Effector memory CD8-positive, alpha-beta T cell (primary cell): ENCODE measurements at places on chromosomes 3 and 15.

GRCh38 chr3:126706631-126707030, 2.6 kb downstream of the CHCHD6 start:
- no peak for DNase-seq

- DNase-seq: no peak
Observed at GRCh38 chr15:75138016-75138999, 63.4 kb upstream of the C15orf39 start.

DNA sequence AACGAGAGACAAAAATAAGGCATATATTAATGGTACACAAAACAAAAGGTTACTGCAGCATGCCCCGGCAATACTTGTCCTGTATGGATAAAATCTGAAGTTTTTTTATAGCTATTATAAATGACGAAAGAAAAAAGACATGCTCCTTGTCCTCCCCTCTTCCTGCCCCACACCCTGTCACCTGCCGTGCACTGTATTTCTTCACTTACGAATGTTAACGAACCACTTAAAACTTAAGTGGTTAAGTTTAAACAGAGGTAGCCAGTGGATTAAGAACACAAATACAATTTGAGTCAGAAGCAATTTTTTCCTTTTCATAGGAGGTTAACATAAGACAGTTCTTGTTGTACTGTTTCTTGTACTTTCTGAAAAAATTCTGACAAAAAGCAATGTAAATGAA, 799.1 kb upstream of the NECTIN3 start:
- no peak for DNase-seq

- no peak for DNase-seq
Observed at GRCh38 chr15:24678485-24678884, 2.9 kb downstream of the NPAP1 start.

DNA sequence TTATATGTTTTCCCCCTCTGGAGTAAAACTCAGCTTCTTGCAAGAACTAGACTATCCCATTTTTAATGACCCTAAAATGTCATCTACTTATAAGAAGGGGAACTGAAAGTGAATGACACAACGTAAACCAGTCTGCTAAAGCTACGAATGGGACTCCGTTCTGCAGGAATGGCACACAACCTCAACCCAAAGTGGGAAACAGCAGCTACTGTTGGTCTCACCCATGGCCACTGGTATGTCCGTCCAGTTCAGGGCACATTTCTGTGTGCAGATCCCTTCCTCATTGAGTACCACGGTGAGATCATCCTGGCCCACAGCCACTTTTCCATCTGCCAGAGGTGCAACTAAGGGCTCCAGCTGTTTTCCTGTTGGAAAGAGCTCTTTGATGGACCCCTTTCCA, 23.8 kb downstream of the VPS39 start:
- no peak for DNase-seq

- DNase-seq: no peak
Observed at GRCh38 chr15:77030048-77030927, 35.4 kb downstream of the PSTPIP1 start.

DNA sequence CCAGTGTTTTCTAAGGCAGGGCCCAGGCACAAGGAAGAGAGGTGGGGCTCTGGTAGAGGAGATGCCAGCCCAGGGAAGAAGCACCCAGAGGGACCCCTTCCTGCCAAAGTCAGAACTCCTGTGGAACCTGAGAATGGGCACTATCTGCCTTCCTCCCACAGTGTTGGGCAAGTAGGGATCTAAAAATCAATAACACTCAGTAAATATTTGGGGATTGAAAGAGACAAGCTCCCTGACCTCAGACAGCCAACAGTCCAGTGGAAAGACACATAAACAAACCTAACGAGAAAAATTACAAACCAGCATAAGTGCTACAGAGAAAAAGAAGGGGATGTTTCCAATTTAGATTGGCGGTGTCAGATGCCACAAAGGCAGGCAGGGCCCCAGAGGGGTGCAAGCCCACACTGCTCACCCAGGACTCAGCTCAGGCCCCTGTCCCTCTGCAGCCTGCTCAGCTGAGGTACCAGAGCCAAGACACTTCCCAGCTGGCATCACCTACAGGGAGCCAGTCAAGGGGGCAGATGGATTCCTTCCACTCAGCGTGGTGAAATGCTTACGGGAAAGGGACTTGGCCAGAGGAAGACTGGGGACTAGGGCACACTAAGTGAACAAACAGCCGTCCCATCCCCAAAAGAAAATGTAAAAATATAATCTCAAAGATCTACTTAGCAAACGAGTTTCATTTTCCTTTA, 15.9 kb downstream of the ADCY5 start:
- no peak for DNase-seq

GRCh38 chr3:111701292-111701906, 106.3 kb upstream of the ZBED2 start:
- DNase-seq: no peak

GRCh38 chr3:55077726-55078125, 149.9 kb upstream of the LRTM1 start:
- no peak for DNase-seq

DNA sequence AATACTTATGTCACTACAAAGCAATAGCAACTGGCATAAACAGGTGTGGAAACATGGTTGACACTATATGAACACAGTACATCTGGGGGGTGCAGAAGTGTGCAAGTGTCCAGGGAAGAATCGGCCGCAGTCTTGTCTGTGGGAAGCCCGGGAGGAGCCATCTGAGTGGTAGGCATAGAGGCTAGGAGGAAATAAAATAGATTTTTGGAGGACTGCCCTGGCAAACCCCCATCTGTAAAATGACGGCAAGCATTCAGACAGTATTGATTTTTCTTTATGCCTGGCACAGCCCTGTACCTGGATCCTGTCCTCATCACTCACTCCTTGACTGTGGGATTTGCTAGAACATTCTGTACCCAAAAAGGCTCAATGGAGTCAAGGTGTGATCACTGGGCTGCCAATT, 31.3 kb downstream of the THSD4 start:
- DNase-seq: no peak

DNA sequence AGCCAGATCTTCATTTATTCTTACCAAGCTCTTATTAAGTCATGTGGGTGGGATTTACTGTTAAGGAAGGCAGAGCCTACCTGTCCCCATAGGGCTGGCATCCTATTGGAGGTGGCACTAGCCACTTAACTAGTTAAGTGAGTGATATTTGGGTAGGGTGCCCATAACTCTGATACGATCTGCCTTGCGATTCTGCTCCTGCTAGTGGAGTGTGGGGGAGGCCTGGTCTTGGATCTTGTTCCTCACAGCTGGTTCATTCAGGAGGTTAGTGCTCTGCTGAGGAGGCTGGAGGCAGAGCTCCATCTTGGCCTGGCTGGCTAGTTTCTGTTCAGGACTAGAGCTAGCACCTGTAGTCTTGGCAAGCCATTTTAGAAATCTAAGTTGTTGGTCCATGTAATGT, 9.3 kb downstream of the BAHD1 start:
- DNase-seq: no peak

DNA sequence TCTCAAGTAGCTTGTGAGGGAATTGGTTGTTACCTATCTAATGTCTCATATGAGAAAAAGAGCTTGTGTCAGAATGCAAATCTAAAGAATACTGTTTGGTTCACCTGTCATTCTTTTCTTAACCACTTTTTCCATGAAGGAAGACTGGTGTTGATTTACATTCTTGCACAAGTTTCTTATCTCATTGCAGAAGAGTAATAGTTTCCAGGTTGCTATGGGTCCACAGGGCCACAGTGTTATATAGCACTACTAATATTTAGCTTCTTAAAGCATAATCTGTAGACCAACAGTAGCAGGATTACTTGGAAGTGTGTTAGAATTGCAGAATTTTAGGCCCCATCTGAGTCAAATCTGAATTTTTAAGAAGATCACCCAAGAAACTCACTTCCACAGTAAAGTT, 697.5 kb downstream of the GBE1 start:
- DNase-seq: no peak

DNA sequence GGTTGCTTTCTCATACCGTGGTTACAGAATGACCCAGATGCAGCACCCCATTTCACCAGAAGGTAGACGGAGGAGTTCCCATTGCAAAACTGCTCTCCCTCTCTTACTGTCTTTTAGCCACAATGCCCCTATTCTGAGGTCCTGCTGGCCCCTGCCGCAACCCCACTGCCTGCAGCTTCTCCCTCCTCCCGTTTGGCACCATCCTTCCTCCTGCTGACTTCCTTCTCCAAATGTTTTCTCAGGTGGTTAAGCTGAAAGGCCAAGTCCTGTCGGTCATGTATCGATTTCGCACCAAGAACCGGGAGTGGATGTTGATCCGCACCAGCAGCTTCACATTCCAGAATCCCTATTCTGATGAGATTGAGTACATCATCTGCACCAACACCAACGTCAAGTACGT, 132.3 kb upstream of the ABHD17C start:
- no peak for DNase-seq

- no peak for DNase-seq
Observed at GRCh38 chr15:75468913-75469598, 17.6 kb upstream of the SIN3A start.

DNA sequence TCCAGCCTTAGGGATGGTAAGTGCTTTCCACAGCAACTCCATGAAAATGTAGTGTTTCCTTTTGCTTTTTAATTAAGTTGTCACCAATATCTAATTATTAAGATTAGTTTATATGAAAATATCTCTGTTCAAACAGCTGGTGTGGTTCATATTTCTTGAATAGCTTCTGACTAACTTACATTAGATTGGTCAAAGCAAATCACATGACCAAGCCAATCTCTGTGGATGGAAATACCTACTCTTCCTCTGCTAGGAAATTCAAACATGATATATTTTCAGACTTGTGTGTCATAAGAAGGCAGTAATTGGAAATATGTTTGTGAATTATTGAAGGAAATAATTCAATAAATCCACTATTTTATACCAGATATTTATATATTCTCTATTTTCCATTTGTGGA, 54.6 kb upstream of the CADM2 start:
- DNase-seq: no peak

- DNase-seq: no peak
Observed at GRCh38 chr15:31302778-31303725, 23.6 kb upstream of the KLF13 start.

DNA sequence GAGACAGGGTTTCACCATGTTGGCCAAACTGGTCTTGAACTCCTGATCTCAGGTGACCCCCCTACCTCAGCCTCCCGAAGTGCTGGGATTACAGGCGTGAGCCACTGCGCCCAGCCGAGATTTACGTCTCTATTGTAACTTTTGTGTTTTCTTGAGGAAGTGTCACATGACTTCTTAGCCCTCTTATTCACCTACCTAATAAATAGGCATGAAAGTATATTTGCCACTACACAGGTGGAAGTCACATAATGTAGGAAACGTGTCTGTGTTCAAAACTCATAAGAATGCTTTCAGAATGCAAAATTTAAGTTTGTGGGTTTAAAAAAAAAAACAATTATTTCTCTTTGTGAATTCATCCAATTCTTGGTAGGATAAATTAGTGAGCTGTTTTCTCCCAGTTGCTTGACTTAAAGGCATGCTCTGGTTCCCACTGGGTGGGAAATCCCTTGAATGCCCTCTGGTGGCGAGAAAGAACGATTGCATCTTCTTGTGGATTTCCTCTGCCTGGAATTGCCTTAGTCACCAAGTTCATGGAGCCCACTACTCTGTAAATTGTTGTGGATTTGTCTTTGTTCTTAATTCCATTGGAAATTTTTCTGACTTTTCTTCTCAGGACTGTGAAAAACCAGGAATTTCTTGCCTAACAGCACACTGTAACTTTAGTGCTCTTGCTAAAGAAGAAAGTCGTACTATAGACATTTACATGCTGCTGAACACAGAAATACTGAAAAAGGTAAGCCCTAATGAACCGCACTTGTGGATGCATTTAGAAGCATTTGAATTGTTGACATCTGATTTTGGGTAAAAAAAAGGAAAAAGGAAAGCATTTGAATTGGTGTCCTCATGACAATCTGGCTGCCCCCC, 82.2 kb upstream of the CTDSPL start:
- DNase-seq: no peak

DNA sequence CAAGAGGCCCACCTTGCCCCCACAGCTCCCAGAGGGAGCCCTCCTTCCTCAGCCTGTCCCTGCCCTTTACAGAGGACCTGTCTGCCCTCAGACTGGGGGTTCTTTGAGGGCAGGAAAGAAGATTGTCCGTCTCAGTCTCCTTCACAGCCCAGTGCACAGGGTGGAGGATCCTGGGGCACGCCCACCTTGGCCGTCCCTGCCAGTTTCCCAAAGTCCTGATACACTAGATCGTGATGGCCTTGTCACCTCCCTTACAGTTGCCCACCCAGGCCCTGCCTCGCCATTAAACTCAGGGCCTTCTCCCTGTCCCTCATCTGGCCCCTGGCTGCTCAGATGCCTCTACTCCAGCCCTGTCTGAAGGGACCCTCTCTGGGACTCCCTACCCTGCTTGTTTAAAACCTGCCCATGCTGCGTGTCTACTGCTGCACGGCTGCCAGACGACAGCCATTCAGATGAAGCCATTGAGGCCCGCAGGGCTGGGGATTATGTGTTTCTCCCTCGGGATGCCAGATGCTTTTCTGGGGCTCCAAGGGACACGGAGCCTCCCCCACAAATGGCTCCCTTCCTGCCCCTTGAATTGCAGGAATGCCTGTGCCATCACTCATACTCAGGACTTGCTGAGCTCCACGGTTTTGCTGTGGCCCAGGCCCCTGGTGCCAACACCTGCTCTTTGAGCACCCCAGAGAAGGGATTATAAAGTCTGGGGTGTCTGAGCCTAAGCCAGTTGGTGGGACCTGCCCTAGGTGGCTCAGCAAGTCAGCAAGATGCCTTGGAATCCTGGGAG, 27.8 kb downstream of the ACSBG1 start:
- no peak for DNase-seq

DNA sequence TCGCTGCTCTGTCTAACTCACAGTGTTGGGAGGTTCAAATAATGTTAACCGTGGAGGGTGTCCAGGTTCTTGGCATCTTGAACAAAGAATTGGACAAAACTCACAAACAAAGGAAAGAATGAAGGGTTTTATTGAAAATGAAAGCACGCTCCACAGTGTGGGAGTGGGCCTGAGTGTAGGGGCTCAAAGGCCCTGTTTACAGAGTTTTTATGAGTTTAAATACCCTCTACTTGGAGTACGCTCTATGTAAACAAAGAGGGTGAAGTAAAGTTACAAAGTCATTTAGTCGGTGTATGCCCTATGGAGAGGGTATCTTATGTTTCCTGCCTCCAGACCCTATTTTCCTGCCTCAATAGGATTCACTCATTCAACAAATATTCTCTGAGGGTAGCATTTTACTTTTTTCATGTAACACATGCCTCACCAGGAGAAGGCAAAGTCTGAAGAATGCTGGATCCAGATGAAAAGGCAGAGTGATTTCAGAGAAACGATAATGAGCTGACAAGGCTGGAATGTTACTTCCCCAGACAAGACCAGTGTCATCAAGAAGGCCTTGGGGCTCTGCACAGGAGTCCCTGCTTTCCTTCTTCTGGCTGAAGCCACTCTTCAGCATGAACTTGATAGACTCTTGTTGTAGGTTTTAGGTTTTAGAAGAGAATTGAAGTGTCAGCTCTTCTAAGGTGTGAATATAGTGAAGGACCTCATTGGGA, 163.6 kb downstream of the FAM43A start:
- no peak for DNase-seq

DNA sequence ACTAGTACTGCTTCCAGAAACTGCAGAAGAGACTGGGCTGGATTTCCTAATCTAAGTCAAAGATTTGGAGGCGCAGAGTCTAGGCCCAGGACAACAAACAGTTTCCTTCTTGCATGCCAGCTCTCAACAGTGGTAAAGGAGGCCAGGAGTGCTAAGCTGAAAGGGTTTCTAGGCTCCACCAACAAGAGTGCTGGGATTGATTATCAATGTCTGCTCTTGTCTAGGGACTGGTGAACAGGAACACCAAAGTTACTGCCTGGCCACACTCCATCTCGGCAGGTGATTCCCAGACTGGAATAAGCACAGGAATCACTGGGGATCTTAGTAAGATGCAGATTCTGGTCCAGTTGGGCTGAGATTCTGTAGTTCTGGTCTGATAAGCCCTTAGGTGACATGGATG, 22.8 kb upstream of the FGD5 start:
- DNase-seq: no peak

- no peak for DNase-seq
Observed at GRCh38 chr3:100777271-100777670, 68.0 kb downstream of the TFG start.
